Non-pigmented ciliary epithelial cell (primary cell): ENCODE measurements at places on chromosomes 5 and 9.
A peak's percentile ranks its signal among the peaks of the same experiment; 100 is the strongest.

GRCh38 chr5:569358-569867 is 42.7 kb upstream of the CEP72 start:
- DNase-seq = no peak

- DNase-seq = no peak
These were observed 160.7 kb upstream of the TRPC7 start for GRCh38 chr5:136526021-136526420.

- DNase-seq = no peak
These were observed 1.2 kb downstream of the JAK2 start for GRCh38 chr9:4986296-4986695.

DNA sequence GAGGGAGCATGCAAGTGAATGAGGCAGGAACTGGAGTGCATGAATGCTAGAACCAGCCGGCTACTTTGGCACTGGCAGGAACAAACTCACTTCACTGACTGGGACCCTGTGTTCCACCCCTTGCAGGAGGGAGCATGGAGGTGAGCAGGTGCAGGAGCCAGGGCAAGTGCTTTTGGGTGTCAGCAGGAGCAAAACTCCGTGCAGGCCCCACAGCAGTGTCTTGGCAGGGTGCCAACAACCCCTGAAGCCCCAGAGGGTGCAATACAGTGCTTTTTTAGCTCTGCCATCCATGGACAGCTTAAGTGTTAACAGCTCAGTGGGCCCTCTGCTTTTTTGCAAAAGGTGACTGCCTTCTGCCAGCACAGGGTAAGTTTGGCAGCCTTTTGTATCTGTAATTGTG is 245.8 kb upstream of the PCSK5 start:
- no peak for DNase-seq

- no peak for DNase-seq
These were observed 115.4 kb downstream of the ADRB2 start for GRCh38 chr5:148941810-148942209.

- no peak for DNase-seq
These were observed 4.1 kb downstream of the HACD4 start for GRCh38 chr9:21027295-21027694.

- DNase-seq = no peak
These were observed 40.8 kb upstream of the SLCO6A1 start for GRCh38 chr5:102539562-102539961.

GRCh38 chr5:37184748-37185364 is 64.3 kb downstream of the CPLANE1 start:
- DNase-seq = no peak

DNA sequence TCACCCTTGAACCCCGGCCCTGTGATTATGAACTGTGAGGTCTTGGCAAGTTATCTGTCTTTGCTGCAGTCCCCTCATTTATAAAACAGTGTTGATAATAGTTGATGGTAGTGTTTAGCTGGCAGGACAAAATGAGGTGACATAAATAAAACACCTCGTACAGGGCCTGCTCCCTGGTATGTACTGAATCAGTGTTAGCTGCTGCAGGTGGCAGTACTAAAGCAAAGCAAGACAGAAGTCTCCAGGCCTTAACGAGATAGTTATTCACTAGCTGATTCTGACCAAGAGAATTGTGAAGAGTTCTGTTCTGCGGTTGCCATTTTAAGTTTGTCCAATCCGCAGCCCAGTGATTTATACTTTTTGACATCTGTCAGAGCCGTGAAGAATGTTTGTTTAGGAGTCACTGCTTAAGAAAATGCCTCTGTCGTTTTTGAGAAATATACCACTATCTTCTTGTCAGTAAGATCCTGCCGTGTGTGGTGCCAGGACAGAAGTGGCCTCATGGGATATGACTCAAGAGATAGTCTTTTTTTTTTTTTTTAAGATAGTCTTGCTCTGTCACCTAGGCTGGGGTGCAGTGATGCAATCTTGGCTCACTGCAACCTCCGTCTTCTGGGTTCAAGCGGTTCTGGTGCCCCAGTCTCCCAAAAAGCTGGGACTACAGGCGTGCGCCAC is 75.9 kb downstream of the KDM4C start:
- no peak for DNase-seq

DNA sequence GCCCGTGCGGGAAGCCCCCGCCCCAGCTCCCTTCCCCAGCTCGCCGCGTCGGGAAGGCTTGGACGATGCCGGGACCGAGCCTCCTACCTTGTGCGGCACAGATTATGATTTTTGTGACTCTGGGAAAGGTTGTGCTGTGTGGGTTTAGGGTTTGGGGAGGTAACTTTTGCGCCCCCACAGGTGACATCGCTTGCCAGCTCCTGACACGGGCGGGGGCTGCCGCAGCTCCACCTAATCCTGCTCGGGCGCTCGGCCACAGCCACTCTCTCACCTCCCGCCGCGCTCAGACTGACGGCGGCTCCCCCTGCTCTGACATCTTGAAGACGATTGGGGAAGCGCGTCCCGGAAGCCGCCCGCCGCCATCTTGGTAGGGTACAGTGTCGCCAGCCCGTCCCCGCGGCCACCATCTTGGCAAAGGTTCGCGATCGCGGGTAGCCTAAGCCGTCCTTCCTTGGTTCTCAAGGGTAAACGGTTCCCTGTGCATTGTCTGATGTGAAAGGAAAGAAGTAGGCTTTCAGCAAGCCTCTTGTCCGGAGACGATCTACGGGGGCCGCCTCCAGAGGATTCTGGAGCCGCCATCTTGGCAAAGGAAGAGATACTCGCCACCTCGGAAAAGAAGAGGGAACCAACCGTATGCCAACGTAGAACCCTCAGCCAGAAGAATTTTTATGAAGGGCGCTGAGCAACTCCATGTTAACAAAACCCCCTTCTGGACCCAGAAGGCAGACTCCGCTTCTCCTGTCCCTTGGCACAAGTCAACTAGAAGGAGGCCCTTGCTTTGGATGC is 1.8 kb upstream of the NR3C1 start:
- DNase-seq = no peak

DNA sequence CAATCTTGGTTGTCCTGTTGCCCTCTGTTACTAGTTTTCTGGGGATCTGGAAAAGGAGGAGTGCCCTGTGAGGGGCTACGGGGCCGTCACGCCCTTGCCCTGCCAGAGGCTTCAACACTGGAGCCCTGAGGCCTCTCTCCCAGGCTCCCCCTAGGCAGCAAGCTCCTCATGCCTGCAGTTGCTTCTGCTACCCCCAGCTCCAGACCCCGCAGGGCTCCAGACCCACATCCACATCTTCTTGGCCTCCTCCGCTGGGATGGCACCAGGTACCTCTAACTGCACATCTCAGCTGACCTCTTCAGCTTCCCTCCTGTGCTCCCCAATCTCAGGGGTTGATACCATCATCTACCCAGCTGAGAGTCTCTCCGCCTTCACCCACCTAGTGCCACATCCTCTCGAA is 116.0 kb downstream of the ZNF354C start:
- DNase-seq = no peak

- DNase-seq = peak; percentile 34
These were observed 104.3 kb upstream of the MAP3K1 start for GRCh38 chr5:56710826-56711590.

- peak; percentile 97 for DNase-seq
These were observed 159.3 kb downstream of the NR3C1 start for GRCh38 chr5:143244000-143244736.

DNA sequence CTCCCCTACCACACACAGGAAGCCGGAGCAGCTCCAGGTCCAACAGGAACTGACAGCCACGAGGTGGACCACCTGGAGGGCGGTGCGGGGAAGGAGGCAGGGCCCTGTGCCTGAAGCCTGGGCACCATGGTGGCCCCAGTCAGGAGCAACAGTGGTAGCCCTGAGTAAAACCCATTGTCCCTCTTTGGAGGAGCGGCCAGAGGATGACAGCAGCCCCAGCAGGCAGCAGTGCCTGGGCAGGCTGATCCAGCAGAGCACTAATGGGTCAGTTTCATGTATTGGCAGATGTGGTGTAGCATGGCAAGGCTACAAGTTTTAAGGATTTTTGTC is 47.7 kb upstream of the GARNL3 start:
- no peak for DNase-seq

DNA sequence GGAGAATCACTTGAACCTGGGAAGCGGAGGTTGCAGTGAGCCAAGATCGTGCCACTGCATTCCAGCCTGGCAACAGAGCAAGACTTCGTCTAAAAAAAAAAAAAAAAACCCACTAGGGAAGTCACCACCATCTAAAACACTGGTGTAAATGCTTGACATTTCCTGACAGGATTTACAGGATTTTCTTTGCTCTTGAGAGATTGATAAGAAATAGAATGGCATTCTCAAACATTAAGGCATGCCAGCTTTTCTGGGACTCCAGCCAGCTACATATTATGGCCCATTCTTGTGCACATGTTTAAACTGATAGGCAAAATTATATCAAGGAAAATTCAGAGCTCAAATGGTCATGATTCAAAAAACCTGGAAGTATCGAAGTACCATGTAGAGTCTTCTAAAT is 28.7 kb downstream of the GTF3C4 start:
- no peak for DNase-seq

- no peak for DNase-seq
These were observed 1176.7 kb upstream of the CDH9 start for GRCh38 chr5:28215091-28215490.

- no peak for DNase-seq
These were observed 483 bp upstream of the EIF4EBP3 start for GRCh38 chr5:140546851-140547507.

GRCh38 chr5:171309276-171310211 is 496 bp downstream of the TLX3 start:
- DNase-seq = no peak

- DNase-seq = no peak
These were observed 530.4 kb downstream of the ACTL7B start for GRCh38 chr9:108325406-108325805.

GRCh38 chr9:125904155-125904851 is 157.1 kb downstream of the PBX3 start:
- DNase-seq = no peak

- DNase-seq = no peak
These were observed 99.1 kb downstream of the COL23A1 start for GRCh38 chr5:178490935-178491652.

- no peak for DNase-seq
These were observed 70.8 kb upstream of the LPCAT1 start for GRCh38 chr5:1594357-1595106.

- no peak for DNase-seq
These were observed 121.0 kb upstream of the LRRTM2 start for GRCh38 chr5:138996120-138996519.

DNA sequence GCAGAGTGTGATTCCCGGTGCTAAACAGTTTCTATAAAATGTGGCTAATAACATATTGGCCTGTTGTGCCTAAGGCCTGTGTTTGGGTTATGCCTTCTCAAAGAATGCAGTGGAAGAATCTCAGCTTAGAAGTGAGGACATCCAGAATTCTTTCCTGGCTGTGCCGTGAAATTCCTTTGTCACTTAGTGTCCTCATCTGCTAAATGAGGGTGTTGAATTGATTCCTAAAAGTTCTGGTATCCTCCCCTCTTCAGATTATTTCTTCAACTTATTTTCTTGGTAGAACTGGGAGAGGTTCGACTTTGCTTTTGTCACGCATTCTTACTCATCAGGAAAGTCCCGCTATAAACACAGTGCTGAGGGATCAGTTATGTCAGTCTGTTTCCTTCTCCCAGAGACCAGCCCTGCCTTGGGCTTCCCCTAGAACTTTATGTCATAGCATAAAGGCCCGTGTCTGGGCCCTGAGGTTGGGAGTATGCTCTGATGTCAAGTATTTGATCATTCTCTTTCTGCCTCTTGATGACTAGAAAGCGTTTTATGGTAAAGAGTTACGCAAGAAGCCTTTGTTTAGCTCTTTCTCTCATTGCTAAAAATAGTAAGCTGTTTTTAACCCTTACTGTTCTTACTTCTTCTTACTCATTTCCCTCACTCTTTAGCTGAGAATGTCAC is 29.5 kb downstream of the MTAP start:
- DNase-seq = peak; percentile 84

GRCh38 chr5:34905564-34905963 is 9.7 kb downstream of the RAD1 start:
- no peak for DNase-seq

GRCh38 chr9:84839541-84839940 is 170.0 kb downstream of the NTRK2 start:
- peak; percentile 14 for DNase-seq

DNA sequence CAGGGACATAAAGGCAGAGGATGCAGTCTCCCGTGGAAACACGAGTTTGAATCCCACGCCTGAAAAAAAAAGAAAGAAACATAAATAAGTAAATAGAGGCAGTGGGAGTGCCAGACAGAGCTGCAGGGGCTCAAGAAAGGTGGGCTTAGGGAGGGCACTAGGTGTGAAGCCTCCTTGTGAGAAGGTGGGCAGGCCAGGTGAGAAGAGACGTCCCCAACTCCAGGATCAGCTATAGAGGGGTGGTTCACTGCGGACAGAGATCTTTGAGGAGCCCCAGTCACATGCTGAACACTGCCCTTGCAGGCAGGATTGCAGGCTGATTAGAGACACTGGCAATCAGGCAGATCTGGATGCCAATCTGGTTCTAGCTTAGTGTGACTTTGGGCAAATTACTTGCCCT is 172.1 kb downstream of the RGS3 start:
- DNase-seq = no peak

DNA sequence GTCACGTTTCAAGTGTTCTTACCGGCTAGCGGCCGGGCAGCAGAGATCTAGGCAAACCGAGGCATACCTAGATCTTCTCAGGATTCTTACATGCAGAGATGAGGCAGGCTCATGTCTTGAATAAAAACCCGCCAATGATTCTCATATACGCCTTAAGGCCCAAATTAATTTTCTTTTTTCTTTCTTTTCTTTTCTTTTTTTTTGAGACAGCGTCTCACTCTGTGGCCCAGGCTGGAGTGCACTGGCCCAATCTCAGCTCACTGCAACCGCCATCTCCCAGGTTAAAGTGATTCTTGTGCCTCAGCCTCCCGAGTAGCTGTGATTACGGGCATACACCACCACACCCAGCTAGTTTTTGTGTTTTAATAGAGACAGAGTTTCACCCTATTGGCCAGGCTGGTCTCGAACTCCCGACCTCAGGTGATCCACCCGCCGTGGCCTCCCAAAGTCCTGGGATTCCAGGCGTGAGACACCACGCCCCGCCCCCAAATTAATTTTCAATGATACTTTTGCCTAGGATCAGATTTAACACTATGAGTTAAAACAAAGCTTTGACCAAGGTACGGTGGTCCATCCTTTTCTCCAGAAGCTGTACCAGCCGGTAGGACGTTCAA is 1.5 kb downstream of the C9orf40 start:
- DNase-seq = no peak

DNA sequence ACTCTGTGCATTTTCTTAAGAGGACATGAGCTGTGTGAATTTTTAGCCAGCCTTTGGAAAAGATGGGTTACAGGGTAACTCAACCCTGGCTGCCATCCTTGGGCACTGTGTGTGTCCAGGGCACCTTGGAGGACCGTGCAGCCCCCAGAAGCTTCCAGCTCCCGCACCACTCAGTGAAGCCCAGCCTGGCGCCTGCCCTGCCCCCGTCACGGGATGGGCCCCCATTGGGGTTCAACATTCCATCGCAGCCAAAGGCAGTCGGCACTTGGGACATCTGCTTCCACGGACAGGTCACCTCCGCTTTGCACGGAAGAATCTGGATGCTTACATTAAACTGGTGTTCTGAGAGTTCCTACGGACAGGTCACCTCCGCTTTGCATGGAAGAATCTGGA is 1.9 kb upstream of the SLC6A18 start:
- no peak for DNase-seq

DNA sequence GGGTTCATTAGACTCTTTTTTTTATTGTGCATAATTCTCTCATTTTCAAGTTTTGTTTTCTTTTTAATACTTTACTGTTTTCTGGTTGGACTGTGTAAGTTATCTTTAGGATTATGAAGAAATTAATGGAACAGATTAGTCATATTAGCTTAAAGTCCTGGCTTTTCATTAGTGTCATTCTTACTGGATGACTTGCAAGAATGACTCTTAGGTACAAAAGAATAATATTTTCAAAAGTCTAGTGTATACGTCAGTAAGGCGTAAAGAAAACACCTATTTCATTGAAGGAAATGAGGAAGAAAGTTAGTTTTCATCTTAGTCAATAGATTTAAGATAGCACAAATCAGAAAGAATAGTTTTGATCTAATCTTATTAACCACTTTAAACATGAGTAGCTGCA is 20.4 kb downstream of the UHRF2 start:
- DNase-seq = peak; percentile 49
